Astrocyte of the hippocampus (primary cell): ENCODE measurements at places on chromosomes 2 and 18.

- DNase-seq, result no peak
Observed at GRCh38 chr2:217909156-217909820, 93.5 kb downstream of the TNS1 start.

DNA sequence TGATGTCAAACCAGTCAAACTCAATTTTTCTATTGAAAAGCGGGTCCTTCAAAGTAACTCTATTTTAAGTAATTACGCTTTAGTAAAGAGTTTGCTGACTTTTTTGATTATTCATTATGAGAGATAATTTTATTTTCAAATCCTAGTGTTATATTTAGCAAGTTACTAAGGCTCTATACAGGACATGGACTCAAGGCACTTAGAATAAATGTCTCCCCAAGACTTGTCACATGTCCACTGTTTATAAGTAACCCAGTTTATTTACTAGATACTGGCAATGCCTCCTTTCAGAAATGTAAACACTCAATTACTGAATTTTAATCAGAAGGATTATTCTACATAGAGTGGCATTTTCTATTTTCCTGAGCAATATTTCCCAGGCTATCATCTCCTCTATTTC, 638.1 kb downstream of the ERBB4 start:
- DNase-seq, result no peak

DNA sequence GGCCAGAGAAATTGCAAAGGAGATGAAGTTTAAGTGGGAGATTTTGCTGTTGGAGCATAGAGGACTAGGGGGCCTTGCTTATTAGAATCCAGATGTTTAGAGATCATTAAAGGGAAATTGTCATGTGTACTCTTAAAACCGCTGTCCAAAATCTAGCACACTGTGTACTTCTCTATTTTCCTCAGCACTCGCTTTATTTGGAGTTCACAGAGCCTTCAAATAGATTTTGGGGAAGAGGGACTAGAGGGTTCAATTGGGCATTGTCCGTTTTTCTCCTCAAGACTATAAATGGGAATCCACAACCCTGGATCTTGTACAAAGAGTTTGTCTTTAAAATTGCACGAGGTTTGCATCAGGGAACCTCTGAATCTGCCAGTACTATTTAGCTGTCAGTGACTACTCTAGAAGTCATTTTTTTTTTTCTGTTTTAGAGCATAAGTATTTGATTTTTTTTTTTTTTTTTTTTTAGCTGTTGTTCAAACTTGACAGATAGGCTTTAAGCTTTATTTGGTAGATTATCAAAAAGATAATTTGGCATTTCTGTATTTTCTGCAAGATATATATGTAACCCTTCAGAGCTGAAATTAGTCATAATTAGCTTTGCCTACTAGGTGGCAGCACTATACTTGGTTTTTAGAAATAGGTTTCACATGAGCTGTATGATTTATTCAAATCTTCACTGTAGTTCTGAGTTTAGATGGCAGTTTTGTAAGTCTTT, 14.2 kb downstream of the PMS1 start:
- DNase-seq, result peak; percentile 59

DNA sequence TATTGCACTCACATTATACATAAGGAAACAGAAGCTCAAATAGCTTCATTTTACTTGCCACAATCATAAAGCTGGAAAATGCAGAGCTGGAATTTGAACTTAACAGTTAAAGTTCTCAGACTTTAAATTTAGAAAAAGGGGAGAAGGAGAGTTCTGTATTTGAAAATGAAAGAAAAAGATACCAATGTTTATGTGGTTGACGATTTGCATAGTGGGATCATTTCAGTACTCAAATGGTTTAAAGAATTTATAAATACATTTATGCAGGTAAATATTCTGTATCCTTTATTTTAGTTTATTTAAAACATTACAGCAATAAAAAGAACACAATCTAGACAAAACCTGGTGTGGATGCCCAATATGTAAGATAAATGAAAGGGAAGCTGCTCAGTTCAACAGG, 25.5 kb upstream of the STAT4 start:
- DNase-seq, result no peak

- no peak for DNase-seq
Observed at GRCh38 chr2:204590063-204590462, 44.8 kb downstream of the PARD3B start.

DNA sequence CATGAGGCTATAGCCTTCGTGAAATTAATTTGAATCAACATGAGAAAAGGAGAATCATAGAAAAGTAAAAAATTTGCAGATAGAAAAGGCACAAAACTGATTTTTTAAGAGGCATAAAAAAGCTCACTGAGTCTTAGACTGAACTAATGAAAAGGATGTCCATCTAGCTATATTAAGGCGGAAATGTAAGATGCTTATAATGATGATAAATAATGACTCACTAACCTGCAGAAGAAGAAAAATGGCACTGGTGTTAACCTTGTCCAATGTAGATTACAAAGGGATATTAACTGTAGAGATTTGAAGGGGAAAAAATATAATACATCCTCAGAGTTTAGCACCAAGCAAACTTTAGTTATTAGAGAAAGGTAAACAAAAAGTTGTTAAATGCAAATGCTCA, 1098.0 kb upstream of the DDX18 start:
- no peak for DNase-seq

GRCh38 chr2:62362561-62362960, 143.4 kb downstream of the TMEM17 start:
- DNase-seq, result no peak

DNA sequence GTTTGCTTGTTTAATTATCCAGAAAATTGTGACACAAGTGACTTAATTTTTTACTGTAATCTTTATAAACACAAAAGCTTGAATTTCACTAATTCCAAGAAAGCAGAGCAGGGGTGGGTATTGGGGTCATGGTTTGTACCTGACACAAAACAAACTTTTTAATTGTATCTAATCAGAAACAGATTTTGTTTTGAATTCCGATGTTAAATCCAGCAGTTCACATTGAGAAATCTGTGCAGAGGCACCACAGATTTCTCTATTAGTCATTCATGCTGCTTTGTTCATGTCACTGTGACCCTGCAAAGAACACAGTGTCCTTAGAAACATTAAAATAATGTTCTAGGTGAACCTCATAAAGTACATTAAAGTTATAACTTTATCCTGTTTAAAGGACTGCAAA, 443.4 kb downstream of the NYAP2 start:
- DNase-seq, result peak; percentile 33

GRCh38 chr2:18588049-18588448, 1.3 kb downstream of the NT5C1B start:
- DNase-seq, result no peak

GRCh38 chr18:67211646-67212045, 304.9 kb downstream of the DSEL start:
- DNase-seq, result no peak

GRCh38 chr2:162928356-162928755, 89.8 kb upstream of the KCNH7 start:
- no peak for DNase-seq

- no peak for DNase-seq
Observed at GRCh38 chr2:12440731-12441130, 276.0 kb upstream of the TRIB2 start.

DNA sequence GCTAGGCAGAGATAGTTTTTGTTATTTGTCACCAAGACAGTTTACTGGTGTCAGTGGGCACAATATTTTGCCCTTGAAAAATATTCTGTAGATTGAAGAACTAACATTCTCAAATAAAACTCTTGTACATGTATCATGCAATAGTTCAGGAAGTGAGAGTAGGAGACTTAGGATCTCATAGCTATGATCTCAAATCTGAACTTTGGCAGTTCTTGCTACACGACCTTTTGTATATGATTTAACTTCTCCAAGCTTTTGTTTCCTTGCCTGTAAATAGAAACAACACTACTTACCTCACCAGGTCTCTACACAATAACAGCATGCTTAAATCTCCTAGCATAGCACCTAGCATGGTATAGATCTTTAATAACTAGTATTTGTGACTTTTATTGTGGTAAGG, 219.9 kb downstream of the ICOS start:
- no peak for DNase-seq

GRCh38 chr2:17375262-17375661, 143.0 kb downstream of the RAD51AP2 start:
- DNase-seq, result no peak

GRCh38 chr2:160376576-160376975, 117.0 kb downstream of the RBMS1 start:
- DNase-seq, result no peak
